B cell (primary cell): ENCODE measurements at places on chromosomes 6 and 20. TPM values are rescaled to one million over a fixed set of nuclear protein-coding genes. Genes with fewer than 3 reads are reported as not detected.

SOX4 gene
- 5.0 and 5.4 TPM in 2 replicates for total RNA-seq

TPD52L1 gene
- total RNA-seq, result not detected in 2 replicates

MEP1A gene
- total RNA-seq, result not detected in 2 replicates

DNA sequence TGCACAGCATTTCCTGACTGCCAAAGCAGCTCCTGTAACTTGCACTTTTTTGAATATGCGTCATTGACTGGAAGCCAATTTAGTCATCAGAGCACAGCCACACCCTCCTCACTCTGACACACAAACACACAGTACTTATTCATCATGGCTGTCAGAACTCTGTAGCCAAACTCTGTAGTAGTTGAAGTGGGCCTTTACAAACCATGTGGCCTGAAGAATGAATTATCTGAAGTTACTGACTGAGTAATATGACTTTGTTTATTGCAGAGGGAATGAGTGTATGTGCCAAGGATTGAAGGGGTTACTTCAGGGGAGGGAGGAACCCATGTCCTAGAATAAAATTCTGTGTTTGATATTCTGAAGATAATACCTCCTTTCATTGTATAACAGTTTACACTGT is 102.7 kb downstream of the FIG4 start:
- H3K4me1 ChIP-seq, result peaks cover 5% of the 10 kb centered on the region
- H3K4me3 ChIP-seq, result no peak overlapping the region
- H3K27me3 ChIP-seq, result no peaks in the 10 kb centered on the region
- no peaks in the 10 kb centered on the region for H3K36me3 ChIP-seq
- peak overlapping the region; percentile 87 for H3K27ac ChIP-seq

DNA sequence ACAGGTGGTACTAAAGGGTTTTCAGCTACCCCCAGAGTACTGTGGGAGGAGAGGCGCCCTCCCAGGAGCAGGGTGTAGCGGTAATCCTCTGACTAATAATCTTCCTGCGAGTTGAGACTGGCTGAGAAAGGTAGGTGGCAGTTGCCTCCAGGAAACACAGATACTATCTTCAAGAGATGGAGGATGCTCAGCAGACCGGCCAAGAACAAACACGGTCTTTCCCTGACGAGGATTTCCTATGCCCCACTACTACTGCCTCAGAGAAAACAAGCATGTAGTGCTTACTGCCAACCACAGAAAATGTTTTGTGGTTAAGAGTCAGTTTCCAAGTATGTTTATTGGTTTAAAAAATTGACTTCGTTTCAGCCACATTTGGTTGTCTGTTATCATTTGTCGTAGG is 26.8 kb downstream of the C6orf89 start:
- H3K27ac ChIP-seq, result no peak overlapping the region
- H3K36me3 ChIP-seq, result no peaks in the 10 kb centered on the region
- peak; percentile 19 for DNase-seq
- H3K4me3 ChIP-seq, result no peak overlapping the region
- peaks cover 13% of the 10 kb centered on the region for H3K4me1 ChIP-seq

HTR1E gene
- not detected in 2 replicates for total RNA-seq

- H3K27ac ChIP-seq, result no peak overlapping the region
- H3K4me1 ChIP-seq, result no peaks in the 10 kb centered on the region
- no peak for DNase-seq
- H3K4me3 ChIP-seq, result no peak overlapping the region
- no peaks in the 10 kb centered on the region for H3K27me3 ChIP-seq
Observed at GRCh38 chr6:135380793-135381192, 116.7 kb downstream of the AHI1 start.

GRCh38 chr6:88513920-88514319 is 347.8 kb upstream of the CNR1 start:
- no peaks in the 10 kb centered on the region for H3K4me1 ChIP-seq
- no peak overlapping the region for H3K27ac ChIP-seq
- H3K4me3 ChIP-seq, result no peak overlapping the region

CST2 gene
- not detected in 2 replicates for total RNA-seq

GPLD1 gene
- 6.2 and 7.0 TPM in 2 replicates for total RNA-seq

- H3K27me3 ChIP-seq, result no peaks in the 10 kb centered on the region
- H3K4me3 ChIP-seq, result no peak overlapping the region
- H3K36me3 ChIP-seq, result no peaks in the 10 kb centered on the region
Observed at GRCh38 chr6:138576313-138576712, 77.0 kb upstream of the NHSL1 start.

MTFR2 gene
- 3.9 and 4.0 TPM in 2 replicates for total RNA-seq

RREB1 gene
- total RNA-seq, result 58.6 and 62.5 TPM in 2 replicates

- H3K27me3 ChIP-seq, result no peaks in the 10 kb centered on the region
- no peak for DNase-seq
- H3K27ac ChIP-seq, result no peak overlapping the region
- H3K4me3 ChIP-seq, result no peak overlapping the region
- no peaks in the 10 kb centered on the region for H3K36me3 ChIP-seq
- H3K4me1 ChIP-seq, result peaks cover 9% of the 10 kb centered on the region
Observed at GRCh38 chr6:87102151-87102621, 7.3 kb upstream of the CGA start.

DNA sequence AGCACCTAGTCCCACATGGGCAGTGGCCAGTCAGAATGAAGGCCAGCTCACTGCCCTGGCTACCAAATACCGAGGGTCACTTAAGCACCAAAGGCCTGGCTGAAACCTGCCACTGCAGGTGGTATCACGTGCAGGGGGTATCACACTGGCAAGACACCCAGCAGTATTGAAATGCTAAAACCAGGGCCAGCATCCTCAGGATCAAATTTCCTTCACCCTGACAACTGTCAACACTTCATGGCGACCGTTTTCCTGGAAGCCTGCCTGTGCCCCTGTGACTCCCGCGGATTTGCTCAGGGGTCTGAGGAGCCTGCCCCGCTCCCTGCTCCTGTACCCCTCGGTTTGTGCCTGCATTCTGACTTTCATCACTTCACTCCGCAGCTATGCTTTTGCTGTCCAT is 151.1 kb downstream of the TTLL2 start:
- no peaks in the 10 kb centered on the region for H3K27me3 ChIP-seq
- no peaks in the 10 kb centered on the region for H3K4me1 ChIP-seq
- no peak overlapping the region for H3K27ac ChIP-seq
- H3K36me3 ChIP-seq, result no peaks in the 10 kb centered on the region

DNA sequence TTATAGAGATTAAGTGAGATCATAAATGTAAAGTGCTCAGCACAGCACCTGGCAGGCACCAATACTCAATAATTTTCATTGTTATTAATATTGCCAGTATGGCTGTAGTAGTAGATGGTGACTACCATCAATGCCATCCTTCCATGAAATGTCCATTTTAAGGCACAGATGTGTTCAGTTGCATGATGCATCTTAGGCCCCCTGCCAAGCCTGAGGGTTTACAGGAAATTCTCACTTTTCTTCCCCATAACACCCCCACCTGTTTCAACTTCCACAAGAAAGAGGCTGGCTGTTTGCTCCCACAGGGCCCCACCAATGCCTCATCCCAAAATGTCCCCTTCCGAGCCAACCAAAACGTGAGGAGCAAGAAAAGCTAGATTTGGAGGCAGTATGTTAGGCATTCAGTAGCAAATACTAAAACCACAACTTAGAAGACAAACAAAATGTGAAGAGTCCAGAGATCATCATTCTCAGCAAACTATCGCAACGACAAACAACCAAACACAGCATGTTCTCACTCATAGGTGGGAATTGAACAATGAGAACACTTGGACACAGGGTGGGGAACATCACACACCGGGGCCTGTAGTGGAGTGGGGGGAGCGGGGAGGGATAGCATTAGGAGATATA is 110.6 kb upstream of the NHSL1 start:
- no peaks in the 10 kb centered on the region for H3K4me1 ChIP-seq
- no peak overlapping the region for H3K4me3 ChIP-seq
- H3K27ac ChIP-seq, result no peak overlapping the region
- no peaks in the 10 kb centered on the region for H3K36me3 ChIP-seq
- DNase-seq, result no peak

SYCP2 gene
- 4.5 and 4.7 TPM in 2 replicates for total RNA-seq

GRCh38 chr6:75283907-75284631 is 523 bp downstream of the TMEM30A start:
- peaks cover 15% of the 10 kb centered on the region for H3K4me1 ChIP-seq
- H3K27me3 ChIP-seq, result no peaks in the 10 kb centered on the region
- peak overlapping the region; percentile 94 for H3K27ac ChIP-seq
- no peaks in the 10 kb centered on the region for H3K36me3 ChIP-seq
- H3K4me3 ChIP-seq, result peak overlapping the region; percentile 84
- peak; percentile 62 for DNase-seq

- H3K27me3 ChIP-seq, result no peaks in the 10 kb centered on the region
- DNase-seq, result no peak
- H3K36me3 ChIP-seq, result no peaks in the 10 kb centered on the region
- no peak overlapping the region for H3K4me3 ChIP-seq
- peak overlapping the region; percentile 79 for H3K27ac ChIP-seq
- H3K4me1 ChIP-seq, result peaks cover 57% of the 10 kb centered on the region
Observed at GRCh38 chr20:53736122-53736756, 142.6 kb upstream of the ZNF217 start.

DNA sequence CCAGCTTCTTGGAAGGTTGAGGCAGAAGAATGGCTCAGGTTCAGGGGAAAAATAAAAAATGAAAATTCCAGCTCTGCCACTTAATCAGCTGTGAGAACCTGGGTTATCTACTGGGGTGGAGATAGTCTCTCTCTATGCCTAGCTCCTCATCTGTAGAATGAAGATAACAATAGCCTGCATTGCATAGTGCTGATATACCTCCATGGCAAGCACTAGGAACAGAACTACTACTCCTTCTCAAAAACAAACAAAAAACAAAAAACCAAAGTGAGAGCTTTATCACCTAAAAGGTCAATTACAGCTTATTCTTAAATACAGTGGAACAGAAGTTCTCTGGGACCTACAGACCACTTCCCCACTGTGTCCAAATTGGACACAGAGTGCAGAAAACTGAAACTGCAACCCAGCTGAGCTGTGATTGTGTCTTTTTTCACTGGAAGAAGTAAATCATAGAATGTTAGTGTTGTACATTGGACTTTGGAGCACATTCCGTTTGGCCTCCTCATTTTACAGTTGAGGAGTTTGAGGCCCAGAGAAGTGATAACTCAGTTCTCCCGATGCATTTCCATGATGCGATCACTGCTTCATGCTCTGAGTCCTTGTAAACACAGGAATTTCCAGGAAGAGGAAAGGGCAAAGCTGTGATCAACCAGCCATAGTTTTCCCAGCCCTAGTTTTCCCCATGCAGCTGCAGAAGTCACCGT is 23.3 kb downstream of the MTFR2 start:
- no peaks in the 10 kb centered on the region for H3K27me3 ChIP-seq
- H3K27ac ChIP-seq, result no peak overlapping the region
- no peak for DNase-seq
- H3K36me3 ChIP-seq, result no peaks in the 10 kb centered on the region
- peak overlapping the region; percentile 25 for H3K4me3 ChIP-seq
- peaks cover 10% of the 10 kb centered on the region for H3K4me1 ChIP-seq

GRCh38 chr6:53532061-53532797 is 12.7 kb downstream of the GCLC start:
- H3K27ac ChIP-seq, result no peak overlapping the region
- DNase-seq, result peak; percentile 14
- H3K4me1 ChIP-seq, result peaks cover 13% of the 10 kb centered on the region
- H3K4me3 ChIP-seq, result peak overlapping the region; percentile 5
- no peaks in the 10 kb centered on the region for H3K27me3 ChIP-seq

DNA sequence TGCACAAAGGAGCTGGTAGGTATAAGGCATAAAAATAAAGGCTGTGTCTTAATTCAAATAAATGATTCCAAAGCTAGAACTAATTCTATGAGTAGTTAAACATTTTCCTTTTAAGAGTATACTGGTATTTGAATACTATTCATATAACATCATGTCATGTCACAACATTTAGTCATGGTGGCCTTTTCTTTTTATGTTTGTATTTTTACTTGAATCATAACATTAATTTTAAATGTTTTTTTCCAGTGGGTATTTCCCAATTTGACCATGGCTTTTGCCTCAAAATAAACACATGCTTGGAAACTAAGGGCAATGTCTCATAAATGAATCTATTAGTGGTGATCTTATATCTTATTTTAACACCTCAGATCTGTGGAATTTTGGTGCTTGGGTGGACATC is 177.1 kb downstream of the CD109 start:
- no peak for DNase-seq
- H3K4me1 ChIP-seq, result no peaks in the 10 kb centered on the region
- no peak overlapping the region for H3K4me3 ChIP-seq
- H3K27ac ChIP-seq, result no peak overlapping the region
- H3K36me3 ChIP-seq, result no peaks in the 10 kb centered on the region
- no peaks in the 10 kb centered on the region for H3K27me3 ChIP-seq

- H3K27ac ChIP-seq, result no peak overlapping the region
- H3K4me1 ChIP-seq, result no peaks in the 10 kb centered on the region
- no peak for DNase-seq
- H3K4me3 ChIP-seq, result no peak overlapping the region
- H3K27me3 ChIP-seq, result no peaks in the 10 kb centered on the region
Observed at GRCh38 chr6:52514514-52514913, 62.3 kb downstream of the TRAM2 start.

DNA sequence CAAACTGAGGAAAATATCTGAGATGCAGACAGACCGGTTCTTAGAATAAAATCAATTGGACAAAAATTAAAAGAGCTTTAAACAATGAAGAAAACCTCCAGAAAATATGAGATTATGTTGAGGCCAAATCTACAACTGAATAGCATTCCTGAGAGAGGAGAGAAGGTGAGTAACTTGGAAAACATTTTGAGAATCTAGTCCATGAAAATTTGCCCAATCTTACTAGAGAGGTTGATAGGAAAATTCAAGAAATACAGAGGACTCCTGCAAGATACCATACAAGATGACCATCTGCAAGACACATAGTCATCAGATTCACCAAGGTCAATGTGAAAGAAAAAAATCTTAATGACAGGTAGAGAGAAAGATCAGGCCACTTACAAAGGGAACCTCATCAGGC is 437.7 kb upstream of the ADGRB3 start:
- no peaks in the 10 kb centered on the region for H3K27me3 ChIP-seq
- no peaks in the 10 kb centered on the region for H3K36me3 ChIP-seq
- H3K4me3 ChIP-seq, result no peak overlapping the region
- no peak for DNase-seq
- no peaks in the 10 kb centered on the region for H3K4me1 ChIP-seq
- H3K27ac ChIP-seq, result no peak overlapping the region

- no peak overlapping the region for H3K4me3 ChIP-seq
- H3K27ac ChIP-seq, result no peak overlapping the region
- no peak for DNase-seq
Observed at GRCh38 chr6:73418081-73418741, 23.6 kb downstream of the DDX43 start.

DNA sequence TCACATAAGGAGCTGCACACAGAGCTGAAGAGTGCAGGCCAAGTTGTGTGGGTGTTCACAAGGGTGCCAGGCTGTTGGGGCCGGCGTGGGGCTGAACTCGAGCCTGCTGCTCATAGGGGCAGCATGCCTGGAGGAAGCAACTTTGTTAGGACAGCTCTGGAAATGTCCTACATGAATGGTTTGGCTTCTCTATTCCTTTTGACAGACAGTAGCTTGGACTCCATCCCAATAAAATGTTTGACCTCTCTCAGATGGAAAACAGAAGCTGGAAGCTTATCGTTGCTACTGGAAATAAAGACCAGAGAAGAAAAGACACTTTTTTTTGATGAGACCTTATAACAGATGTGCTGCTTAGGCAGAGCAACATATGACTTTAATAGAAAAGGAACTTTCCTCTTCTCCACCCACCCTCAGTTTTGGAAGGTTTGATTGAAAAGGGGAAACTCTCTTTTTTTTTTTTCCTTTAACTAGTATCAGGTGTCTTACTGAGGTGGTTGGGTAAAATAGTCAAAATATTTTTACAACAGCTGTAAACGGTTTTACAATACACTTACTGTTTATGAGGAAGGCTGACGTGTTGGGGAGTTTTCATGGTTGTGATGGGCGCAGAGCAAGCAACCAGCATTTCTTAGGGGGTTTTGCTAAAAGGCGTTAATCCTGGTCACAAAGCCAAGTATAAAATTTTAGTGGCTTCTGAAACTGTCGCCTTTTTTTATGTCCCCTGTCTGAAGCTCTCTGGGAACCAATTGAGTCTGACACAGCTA is 80.7 kb upstream of the EEF1E1 start:
- DNase-seq, result no peak
- H3K4me3 ChIP-seq, result no peak overlapping the region
- no peaks in the 10 kb centered on the region for H3K4me1 ChIP-seq
- H3K27me3 ChIP-seq, result peaks cover 2% of the 10 kb centered on the region
- no peak overlapping the region for H3K27ac ChIP-seq
- H3K36me3 ChIP-seq, result no peaks in the 10 kb centered on the region
